ENCODE measurements at places on chromosomes 11 and 22.

- H3K27ac ChIP-seq = no peak overlapping the region
- peaks cover 18% of the 10 kb centered on the region for H3K4me1 ChIP-seq
- H3K36me3 ChIP-seq = no peaks in the 10 kb centered on the region
- H3K27me3 ChIP-seq = peaks cover 21% of the 10 kb centered on the region
- no peak overlapping the region for H3K4me3 ChIP-seq
- DNase-seq = no peak
Observed at GRCh38 chr11:11706028-11706427, 84.2 kb upstream of the GALNT18 start.

DNA sequence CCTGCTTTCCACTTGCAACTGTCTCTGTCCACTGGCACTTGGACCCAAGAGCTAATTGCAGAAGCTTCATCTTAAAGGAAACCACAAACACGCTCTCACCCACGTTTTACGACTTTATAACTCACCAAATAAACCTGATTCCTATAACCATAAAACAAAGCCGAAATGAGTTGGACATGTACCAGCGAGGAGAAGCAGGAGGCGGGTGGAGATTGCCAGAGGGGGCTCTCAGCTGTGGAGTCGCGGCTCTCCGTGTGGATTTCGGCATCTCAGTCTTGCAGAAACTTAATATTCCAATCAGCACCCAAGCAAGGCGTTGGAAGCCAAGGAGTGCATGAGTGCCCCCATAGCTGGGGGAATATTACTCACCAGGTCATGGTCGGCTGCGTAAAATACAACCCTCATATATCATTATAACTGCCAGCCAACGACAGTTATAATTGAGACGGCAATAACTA, 483.6 kb downstream of the MN1 start:
- no peak for DNase-seq
- no peak overlapping the region for H3K4me3 ChIP-seq
- H3K4me1 ChIP-seq = peaks cover 38% of the 10 kb centered on the region
- no peaks in the 10 kb centered on the region for H3K36me3 ChIP-seq
- H3K27ac ChIP-seq = peak overlapping the region; percentile 13

- H3K4me1 ChIP-seq = peaks cover 13% of the 10 kb centered on the region
- no peak overlapping the region for H3K27ac ChIP-seq
- no peak overlapping the region for H3K4me3 ChIP-seq
- no peak for DNase-seq
- peaks cover 4% of the 10 kb centered on the region for H3K27me3 ChIP-seq
- peaks cover 14% of the 10 kb centered on the region for H3K36me3 ChIP-seq
Observed at GRCh38 chr11:8098879-8099278, 17.9 kb downstream of the TUB start.

- no peak overlapping the region for H3K4me3 ChIP-seq
- H3K27ac ChIP-seq = no peak overlapping the region
- H3K36me3 ChIP-seq = no peaks in the 10 kb centered on the region
Observed at GRCh38 chr22:27686534-27686933, 115.0 kb downstream of the MN1 start.

DNA sequence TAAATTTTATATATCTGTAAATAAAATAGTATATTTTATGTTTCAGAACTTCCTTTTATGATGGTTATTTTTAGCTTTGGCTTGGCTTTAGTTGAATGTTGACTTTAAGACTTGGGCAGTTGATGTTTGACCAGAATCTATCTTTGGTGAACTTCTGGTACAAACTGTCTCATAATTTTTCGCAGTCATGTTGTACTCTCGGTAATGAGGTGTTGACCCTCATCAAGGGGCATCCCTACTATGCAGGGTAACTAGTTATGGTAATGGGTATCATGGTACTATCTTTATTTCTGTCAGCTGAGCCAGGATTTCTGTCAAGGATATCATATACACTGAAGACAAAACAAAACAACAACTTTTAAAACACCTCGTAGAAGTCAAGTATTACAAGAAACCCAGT, 67.7 kb downstream of the NXPE2 start:
- H3K36me3 ChIP-seq = peaks cover 15% of the 10 kb centered on the region
- H3K27me3 ChIP-seq = no peaks in the 10 kb centered on the region
- H3K27ac ChIP-seq = no peak overlapping the region

DNA sequence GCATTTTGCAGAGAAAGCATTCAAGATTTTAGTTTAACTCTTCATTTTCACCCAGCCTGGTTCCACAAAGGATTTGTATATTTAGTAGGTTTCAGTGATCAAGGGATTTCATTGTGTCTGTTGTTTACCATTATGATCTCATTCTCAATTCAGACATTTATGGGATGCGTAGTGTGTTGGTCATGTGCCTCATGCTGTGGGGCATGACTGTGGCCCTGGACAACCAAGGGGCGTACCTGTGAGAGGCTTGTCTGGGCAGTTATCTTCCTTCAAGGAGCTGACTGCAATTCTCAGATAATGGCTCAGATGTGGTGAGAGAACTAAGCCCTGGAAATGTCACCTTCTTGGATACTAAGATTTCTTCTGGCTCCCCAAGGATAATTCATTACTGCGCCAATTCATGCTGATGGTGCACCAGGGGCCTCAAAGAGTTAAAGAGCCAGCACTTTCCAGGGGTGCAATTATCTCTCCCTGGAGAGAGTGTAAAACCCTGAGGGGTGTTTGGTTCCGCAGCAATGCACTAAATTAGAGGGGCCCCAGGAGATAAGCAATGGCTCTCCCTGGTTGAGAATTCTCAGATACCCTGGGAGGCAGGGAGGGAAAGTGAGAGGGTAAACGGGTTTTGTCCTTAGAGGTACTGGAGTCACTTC, 32.2 kb downstream of the SLC6A5 start:
- H3K4me1 ChIP-seq = peaks cover 36% of the 10 kb centered on the region
- H3K36me3 ChIP-seq = no peaks in the 10 kb centered on the region
- H3K4me3 ChIP-seq = peak overlapping the region; percentile 48
- peaks cover 10% of the 10 kb centered on the region for H3K27me3 ChIP-seq
- no peak overlapping the region for H3K27ac ChIP-seq
- DNase-seq = no peak

GRCh38 chr11:132535830-132536229, 996.5 kb downstream of the OPCML start:
- H3K4me3 ChIP-seq = no peak overlapping the region
- no peaks in the 10 kb centered on the region for H3K4me1 ChIP-seq
- DNase-seq = no peak

DNA sequence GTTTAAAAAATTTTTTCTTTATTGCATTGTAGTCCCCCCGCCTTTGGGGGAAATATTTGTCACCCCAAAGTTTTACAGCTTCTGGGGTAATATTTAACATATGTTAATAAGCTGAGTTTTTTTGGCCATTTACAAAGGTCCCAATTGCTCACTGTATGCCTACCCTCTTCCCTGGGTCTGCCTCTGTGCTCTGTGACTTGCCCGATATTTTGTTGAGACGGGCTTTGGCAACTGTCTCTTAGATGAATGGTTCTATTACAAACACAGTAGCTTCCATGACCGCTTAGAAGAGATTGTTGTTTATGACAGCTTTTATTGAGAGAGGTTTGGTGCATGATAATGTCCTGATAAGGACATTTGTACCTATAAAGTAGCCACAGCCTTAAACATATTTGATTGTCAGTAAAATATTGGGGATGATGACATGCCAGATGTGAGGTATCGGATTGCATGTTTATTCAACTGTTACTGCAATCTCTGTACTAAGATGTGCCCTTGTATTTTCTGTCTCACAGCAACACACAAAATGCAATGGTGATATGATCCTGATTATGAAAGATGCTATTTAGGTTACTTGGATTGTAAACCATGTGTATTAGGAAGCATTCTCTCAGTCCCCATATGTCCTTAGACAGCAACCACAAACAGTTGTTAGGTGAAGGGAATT, 103.1 kb downstream of the TEAD1 start:
- H3K27ac ChIP-seq = no peak overlapping the region
- DNase-seq = no peak
- no peak overlapping the region for H3K4me3 ChIP-seq
- peaks cover 35% of the 10 kb centered on the region for H3K4me1 ChIP-seq
- no peaks in the 10 kb centered on the region for H3K27me3 ChIP-seq

DNA sequence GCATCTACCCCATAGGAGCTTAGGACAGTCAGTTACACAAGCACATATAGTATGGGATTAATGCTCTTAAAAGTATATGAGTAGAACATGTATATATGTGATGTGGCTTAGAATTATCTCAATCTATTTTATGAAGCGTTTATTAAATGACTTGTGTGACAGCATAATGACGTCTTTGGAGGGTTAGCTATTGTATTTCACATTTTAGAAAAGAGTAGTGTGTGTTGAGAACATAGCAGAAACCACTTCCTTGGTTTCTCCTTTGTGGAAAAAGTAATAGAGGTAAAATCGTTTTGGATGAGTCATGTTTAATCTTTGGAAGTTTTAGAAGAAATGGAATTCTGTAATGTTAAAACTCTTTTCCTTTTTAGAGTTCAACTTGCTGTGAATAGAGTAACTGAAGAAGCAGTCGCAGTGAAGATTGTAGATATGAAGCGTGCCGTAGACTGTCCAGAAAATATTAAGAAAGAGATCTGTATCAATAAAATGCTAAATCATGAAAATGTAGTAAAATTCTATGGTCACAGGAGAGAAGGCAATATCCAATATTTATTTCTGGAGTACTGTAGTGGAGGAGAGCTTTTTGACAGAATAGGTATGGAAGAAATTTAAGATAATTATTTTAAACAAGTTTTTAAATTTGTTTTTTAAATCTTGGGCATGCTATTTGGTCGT, 2.4 kb downstream of the CHEK1 start:
- H3K27me3 ChIP-seq = no peaks in the 10 kb centered on the region
- peak overlapping the region; percentile 94 for H3K4me3 ChIP-seq
- peaks cover 25% of the 10 kb centered on the region for H3K4me1 ChIP-seq
- H3K27ac ChIP-seq = no peak overlapping the region

DNA sequence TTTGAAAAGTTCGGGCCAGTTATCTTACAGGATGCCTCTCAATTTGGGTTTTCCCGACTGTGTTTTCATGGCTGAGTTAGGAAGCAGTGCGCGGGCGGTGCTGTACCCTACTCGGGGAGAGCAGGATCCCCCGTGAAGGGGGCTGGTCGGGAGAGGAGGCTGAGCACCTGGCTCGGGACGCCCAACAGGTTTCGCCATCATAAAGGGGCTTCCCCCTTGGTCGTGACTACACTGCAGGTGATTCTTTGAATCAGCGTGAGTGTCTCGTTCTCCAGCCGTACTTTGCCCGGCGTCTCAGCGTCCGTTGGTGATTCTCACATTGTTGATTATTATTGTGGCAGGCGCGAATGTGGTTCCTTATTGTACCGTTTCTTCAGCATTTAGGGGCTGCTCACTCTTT, 46.6 kb downstream of the ST14 start:
- H3K27ac ChIP-seq = no peak overlapping the region
- H3K36me3 ChIP-seq = no peaks in the 10 kb centered on the region
- peaks cover 7% of the 10 kb centered on the region for H3K4me1 ChIP-seq
- DNase-seq = no peak

- H3K4me3 ChIP-seq = no peak overlapping the region
- no peak overlapping the region for H3K27ac ChIP-seq
- H3K36me3 ChIP-seq = no peaks in the 10 kb centered on the region
- DNase-seq = no peak
- peaks cover 24% of the 10 kb centered on the region for H3K4me1 ChIP-seq
- peaks cover 6% of the 10 kb centered on the region for H3K27me3 ChIP-seq
Observed at GRCh38 chr11:70473186-70473872, 75.0 kb downstream of the CTTN start.

DNA sequence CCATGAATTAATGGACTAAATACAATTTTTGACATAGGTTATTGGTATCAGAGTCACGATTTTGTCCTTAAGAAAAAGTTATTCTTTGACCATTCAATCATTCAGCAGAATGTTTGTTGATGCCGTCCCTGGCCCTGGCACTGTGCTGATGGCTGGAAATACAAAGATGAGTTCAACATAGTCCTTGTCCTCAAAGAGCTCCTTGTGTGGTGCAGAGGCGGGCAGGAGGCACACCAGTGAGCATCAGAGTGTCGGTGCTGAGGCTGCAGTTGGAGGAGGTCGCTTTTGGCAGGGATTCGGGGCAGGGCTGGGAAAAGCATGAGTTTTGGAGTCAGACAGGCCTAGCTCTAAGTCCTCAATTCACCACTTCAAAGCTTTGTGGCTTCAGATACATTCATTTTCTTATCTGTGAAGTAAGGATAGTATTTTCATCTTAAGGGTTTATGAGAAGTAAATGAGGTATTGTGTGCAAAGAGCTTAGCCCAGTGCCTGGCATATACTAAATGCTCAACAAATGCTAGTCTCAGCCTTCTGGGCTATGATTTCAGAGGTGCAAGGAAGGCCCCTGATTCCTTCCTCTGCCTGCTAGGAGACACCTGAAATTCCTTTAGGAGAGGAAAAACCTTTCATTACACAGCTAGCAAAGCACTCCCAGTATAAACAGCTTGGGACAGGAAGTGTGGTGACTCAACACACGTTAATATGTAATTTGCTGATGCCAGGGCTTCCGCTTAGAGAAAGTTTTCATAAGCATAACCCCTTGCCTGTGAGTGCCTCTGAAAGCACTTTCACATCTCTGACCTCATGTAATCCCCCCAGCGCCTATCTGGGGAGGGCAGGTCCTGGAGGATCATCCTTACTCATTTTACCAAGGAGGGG, 113.8 kb downstream of the NECTIN1 start:
- no peaks in the 10 kb centered on the region for H3K36me3 ChIP-seq
- H3K4me3 ChIP-seq = no peak overlapping the region
- DNase-seq = no peak
- peaks cover 25% of the 10 kb centered on the region for H3K4me1 ChIP-seq
- H3K27ac ChIP-seq = no peak overlapping the region
- peaks cover 11% of the 10 kb centered on the region for H3K27me3 ChIP-seq

DNA sequence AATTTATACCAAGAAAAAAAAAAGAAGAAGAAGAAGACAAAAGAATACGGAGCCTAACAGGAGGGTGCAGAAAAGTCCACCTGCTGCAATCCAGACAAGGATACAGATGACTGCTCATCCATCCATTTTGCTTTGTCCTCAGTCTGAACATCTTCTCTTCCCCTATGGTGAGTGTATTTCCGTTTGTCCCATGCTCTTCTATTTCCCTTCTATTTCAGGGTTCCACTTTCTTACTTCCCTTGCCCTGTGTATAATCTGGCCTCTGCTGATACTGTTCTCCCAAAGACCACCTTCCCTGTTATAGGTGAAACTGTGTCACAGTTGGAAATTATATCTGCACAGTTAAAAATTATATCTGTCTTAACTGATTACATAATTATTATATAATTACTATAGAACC, 48.7 kb upstream of the USP47 start:
- no peaks in the 10 kb centered on the region for H3K36me3 ChIP-seq
- peaks cover 17% of the 10 kb centered on the region for H3K27me3 ChIP-seq
- H3K4me3 ChIP-seq = no peak overlapping the region
- DNase-seq = no peak
- no peak overlapping the region for H3K27ac ChIP-seq
- H3K4me1 ChIP-seq = no peaks in the 10 kb centered on the region

All from nephron progenitor cell (in vitro differentiated cells).